ENCODE measurements at places on chromosomes 12 and 14. TPM values are rescaled to one million over a fixed set of nuclear protein-coding genes. Genes with fewer than 3 reads are reported as not detected.

Gene C14orf132
- 23.0 TPM for total RNA-seq

DNA sequence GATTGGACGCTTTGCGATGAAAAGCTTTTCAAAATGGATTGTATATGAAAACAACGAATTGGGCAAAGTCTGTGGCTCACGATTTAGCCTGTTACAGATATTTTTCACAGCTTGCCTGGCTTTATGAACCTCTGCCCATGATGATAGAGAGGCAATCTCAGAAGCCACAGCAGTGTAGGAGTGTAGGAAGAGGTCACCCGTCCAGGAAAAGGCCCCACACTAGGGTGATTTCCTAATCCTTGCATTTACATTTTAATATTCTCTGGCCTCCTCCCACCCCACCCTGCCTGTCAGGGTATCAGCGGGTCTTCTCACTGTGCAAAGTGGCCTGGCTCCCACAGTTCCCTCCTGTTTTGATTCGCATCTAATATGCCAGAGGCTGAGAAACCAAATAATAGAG, 81.8 kb upstream of the FOXN3 start:
- DNase-seq, result no peak

GRCh38 chr14:64673748-64674147, 30.5 kb upstream of the PLEKHG3 start:
- no peak for DNase-seq

Gene MYBPC1
- total RNA-seq, result not detected

DNA sequence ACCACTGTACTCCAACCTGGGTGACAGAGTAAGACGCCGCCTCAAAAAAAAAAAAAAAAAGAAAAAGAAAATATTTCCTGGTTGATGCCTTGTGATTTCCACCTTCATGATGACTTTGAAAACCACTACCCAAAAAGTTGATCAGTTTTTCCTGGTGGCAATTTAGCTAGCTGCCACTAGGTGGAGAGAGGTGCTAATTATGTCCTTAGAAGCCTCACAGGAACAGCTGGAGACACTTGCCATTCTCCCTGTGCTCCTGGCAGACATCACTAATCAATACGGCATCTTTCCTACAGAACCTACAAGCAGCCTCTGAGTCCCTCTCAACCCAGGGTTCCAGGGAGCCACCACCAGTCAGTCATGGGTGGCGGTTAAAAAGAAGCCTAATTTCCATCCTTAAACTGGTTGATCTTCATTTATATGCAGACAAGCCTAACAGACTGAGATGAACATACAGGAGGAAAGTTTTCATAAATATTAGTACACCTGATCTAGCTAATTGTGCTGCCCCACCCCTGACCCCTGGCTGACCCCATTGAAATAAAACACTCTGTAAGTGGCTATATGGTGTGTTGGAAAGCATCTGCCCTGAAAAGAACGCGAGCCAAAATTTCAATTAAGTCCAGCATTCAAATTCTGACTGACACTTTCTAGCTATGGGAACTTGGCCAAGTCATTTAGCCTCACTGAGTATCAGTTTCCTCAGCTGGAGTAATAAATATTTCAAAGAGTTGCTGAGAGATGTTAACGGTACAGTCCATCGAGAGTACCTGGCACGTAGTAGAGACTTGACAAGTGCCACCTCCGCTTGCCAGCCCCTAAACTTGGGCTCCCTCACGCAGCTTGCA, 6.2 kb upstream of the OAS1 start:
- DNase-seq, result peak; percentile 30

DNA sequence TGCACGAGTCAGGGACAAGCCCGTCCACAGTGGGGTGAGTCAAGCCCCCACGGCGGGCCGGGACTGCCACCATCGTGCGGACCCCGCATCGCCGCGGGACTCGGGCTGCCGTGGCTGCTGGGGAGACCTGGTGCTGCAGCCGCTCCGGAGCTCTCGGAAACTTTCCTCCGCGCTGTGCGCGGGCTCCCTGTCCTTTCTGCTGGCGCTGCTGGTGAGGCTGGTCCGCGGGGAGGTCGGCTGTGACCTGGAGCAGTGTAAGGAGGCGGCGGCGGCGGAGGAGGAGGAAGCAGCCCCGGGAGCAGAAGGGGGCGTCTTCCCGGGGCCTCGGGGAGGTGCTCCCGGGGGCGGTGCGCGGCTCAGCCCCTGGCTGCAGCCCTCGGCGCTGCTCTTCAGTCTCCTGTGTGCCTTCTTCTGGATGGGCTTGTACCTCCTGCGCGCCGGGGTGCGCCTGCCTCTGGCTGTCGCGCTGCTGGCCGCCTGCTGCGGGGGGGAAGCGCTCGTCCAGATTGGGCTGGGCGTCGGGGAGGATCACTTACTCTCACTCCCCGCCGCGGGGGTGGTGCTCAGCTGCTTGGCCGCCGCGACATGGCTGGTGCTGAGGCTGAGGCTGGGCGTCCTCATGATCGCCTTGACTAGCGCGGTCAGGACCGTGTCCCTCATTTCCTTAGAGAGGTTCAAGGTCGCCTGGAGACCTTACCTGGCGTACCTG, 1.1 kb downstream of the PDE3A start:
- no peak for DNase-seq

Measured in Panc1 (cell line).